ENCODE measurements at places on chromosomes 2 and 18.

- no peak for DNase-seq
Measured at GRCh38 chr2:227397562-227397961, 9.8 kb upstream of the SCYGR1 start.

GRCh38 chr2:128473175-128474035 is 154.7 kb upstream of the HS6ST1 start:
- peak; percentile 67 for DNase-seq

DNA sequence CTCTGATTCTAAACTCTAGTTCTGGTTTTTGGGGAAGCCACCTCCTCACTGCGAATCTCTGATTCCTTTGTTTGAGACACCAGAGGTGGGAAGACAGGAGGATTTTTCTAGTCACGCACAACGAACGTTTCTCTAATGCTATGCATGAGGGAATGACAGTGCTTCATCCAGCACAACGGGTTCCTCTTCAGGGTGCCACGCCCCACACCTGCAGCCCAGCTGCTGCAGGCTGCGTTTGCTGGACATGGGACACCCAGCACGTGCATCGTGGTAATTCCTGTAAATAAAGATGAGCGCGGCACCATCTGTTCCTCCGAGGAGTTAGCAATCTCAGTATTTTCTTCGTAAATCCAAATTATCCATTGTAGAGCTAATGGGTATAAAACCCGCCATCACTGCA is 37.5 kb upstream of the TPO start:
- no peak for DNase-seq

- DNase-seq: peak; percentile 29
Measured at GRCh38 chr2:138846216-138846821, 66.1 kb upstream of the NXPH2 start.

DNA sequence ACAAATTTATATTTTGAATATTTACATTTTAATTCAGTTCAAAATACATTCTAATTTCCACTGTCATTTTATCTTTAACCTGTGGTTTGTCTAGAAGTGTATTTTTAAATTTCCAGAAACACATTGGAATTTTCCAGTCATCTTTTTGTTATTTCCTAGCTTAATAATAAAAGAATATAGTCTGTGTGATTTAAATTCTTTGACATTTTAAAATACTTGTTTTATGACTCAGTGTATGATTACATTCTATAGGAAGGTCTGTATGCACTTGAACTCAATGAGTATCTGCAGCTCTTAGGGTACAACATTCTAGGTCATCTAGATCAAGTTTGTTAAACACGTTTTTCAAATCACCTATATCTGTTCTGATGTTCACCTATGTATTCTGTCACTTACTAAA is 88.3 kb upstream of the MBOAT2 start:
- DNase-seq: no peak

DNA sequence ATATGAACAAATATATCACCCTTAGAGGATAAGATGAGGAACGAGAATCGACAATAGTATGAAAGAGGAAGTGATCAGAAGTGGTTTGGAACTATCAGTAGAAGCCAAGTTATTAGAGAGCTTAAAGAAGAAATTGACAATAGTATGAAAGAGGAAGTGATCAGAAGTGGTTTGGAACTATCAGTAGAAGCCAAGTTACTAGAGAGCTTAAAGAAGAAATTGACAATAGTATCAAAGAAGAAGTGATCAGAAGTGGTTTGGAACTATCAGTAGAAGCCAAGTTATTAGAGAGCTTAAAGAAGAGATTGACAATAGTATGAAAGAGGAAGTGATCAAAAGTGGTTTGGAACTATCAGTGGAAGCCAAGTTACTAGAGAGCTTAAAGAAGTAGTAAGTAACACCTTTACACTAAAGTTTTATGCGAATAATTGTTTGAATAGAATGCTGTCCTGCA is 175.5 kb downstream of the ZNF407 start:
- no peak for DNase-seq

DNA sequence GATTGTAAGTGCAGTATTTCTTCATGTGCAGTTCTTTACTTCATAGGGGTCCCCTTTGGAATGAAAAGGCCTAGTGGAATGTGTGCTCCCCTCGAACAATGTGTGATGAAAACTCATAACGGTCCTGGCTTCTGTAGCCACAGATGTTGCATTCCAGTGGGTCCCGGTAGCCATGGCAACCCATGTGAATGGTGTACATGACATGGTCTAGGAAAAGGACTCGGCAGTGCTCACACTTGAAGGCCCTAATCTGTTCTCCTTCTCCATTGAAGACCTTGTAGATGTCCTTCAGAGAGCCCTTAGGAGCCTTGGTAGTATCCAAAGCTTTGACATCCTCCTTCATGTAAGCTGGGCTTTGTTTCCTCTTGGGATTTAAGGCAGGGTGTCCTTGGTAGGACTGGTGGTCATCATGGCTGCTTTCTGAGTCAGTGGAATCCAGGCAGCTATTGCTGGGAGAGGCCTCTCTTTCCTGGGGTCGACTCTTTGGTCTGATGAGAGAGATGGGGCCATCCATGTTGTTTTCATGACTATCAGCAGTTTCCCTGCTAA is 144.0 kb downstream of the IKZF2 start:
- DNase-seq: no peak

- no peak for DNase-seq
Measured at GRCh38 chr2:205175831-205176230, 506.5 kb upstream of the NRP2 start.

DNA sequence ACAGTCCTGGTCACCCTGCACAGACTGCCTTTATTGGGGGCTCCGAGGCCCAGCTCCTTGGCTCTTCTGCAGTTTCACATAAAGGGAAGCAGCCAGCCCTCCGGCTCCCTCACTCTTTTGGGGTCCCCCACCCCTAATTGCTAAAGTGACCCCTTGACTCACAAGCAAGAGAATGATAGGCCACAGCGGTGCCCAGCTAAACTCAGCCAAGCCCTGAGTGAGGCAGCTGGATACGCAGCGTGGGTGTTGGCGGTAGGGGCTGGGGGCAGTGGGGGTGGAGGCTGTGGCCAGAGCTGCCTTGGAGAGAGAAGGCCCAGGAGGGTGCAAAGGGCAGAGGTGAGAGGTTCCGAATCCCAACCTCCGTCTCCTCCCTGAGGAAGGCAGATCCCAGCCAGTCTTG is 25.5 kb upstream of the ALPP start:
- DNase-seq: no peak

DNA sequence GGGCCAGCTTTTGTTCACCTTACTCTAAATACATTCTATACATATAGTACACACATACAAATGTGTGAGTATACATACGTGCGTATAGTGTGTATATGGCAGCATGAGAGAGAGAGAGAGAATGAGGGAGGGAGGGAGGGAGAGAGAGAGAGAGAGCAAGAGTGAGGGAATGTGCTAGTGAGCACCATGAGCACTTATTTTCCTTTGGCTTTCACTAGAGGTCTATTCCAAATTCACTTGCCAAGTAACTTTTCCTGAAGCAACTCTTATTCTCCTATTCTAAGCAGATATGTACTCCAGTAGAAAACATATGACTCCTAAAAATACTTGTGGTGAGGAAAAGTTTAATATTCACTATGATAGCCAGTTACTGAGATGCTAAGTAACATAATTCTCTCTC is 85.7 kb downstream of the COBLL1 start:
- no peak for DNase-seq

DNA sequence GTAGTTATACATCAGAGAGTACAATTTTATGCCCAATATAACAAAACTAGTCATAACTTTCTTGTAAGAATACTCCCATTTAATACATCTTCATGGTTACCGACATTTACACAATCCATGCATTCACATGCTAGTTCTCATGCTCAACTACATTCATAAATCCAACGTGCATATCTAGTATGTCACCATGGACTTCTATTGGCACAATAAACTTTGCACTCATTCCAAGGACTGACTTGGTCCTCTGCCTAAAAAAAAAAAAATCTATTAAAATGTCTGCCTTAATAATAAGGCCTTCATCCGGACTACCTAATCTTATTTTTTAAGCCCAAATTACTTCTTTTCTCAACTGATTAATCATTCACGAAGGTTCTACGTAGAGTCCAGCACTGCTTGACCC is 107.8 kb upstream of the PGAP1 start:
- no peak for DNase-seq

DNA sequence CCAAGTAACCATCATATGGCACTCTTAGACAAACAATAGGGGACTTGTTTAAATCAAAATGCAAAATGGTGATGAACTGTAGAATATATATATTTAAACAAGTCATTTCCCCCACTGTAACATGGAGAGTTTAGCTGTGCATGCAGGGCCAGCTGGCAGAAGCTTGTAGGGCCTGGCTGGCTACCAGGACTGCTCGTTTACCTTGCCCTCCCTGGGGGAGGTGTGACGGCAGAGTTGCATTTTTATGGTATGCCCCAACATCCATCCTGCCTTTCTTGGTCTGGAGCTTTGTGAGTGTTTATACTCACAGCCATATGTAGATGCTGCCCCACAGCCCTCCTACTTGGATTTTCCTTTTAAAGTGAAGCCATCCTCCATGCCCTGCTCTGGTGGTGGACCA is 101.7 kb upstream of the ZFP36L2 start:
- DNase-seq: no peak

- DNase-seq: no peak
Measured at GRCh38 chr2:99708231-99708630, 218.4 kb upstream of the REV1 start.

DNA sequence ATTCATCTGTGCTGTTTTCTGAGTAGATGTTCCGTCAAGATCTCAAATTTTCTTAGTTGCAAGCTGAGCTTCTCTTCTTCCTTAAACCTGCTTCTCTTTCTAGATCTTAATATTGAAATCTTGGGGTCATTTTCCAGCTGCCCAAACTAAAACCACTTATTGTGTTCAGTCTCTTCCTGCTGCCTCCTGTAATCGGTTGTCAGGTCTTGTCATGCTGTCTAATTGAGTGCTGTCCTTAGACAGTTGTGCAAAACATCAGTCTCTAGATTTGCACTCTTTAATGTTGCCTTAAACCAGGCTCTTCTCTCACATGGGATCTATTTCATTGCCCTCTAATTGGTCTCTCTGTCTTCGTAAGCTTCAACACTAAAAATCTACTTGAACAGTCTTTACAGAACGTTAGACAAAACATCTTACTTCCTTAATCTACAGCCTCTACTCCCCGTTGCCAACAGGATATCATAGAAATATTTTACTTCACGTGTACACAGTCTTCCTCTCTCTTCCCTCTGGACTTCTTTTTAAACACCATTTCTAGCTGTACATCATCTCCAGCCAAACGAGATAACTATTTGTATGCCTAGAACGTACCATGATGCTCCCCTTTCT is 34.9 kb downstream of the GPD2 start:
- no peak for DNase-seq

- DNase-seq: no peak
Measured at GRCh38 chr2:37779611-37780386, 108.4 kb upstream of the CDC42EP3 start.

DNA sequence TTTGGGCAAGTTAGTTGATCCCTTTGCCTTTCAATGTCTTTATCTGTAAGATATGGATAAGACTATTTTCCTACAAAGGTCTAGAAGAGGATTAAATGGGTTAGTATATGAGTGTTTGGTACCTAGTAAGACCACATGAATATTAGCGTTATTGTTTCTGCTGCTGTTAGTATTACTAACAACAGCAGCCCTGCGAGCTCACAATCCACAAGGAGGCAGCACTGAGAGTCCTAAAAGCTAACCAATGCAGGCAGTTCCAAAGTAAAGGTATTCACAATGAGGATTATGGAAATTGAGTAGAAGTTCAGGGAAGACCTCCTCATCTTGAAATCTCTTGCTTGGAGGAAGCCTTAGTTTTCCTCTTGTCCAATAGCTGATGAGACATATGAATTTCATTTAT is 248.9 kb downstream of the TDRD15 start:
- DNase-seq: no peak

DNA sequence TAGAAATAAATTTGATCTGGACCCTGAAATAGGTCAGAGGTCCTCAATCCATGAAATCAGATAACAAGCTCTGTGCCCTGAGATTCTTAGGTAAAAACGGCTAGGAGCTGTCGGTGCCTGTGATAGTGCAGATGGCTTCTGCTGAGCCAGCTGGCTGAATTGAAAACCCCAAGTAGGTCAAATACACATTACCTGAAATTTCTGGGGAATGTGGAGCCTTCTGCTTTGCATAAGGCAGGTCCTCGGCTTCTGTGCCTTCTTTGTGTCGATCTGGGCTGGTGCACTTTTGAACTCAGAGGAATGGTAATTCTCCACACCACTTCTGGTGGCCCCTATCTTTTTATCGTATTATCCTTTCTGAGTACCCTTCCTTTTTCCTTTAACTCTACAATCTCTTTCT is 66.6 kb downstream of the CNTNAP5 start:
- DNase-seq: no peak

DNA sequence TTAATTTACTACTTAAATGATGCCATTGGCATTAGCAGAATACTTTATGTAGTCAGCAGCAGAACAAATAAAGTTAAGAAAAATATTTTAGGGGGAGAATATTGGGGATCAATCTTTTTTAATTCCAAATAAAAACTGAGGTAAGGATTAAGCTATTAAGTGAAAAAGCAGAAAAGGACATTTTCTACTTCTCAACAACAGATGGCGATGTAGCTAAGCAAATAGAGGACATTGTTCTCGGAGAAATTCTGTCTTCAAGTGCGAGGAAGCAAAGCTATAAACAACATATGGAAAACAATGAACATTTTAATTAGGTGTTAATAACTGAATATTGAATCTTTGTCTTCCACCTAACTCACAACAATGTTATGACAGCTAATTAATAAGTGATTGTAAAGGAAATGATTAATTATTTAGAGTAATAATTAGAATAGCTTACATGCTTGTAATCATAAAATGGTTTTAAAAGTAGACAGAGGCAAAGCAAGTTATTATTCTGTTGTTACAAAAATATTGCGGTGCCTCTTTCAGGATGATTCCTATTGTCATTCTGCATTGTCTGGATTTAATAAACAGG is 32.9 kb upstream of the CCDC93 start:
- peak; percentile 67 for DNase-seq

- DNase-seq: no peak
Measured at GRCh38 chr2:177711483-177712265, 319.1 kb downstream of the AGPS start.

- DNase-seq: no peak
Measured at GRCh38 chr2:45153121-45153520, 143.9 kb upstream of the SIX2 start.

DNA sequence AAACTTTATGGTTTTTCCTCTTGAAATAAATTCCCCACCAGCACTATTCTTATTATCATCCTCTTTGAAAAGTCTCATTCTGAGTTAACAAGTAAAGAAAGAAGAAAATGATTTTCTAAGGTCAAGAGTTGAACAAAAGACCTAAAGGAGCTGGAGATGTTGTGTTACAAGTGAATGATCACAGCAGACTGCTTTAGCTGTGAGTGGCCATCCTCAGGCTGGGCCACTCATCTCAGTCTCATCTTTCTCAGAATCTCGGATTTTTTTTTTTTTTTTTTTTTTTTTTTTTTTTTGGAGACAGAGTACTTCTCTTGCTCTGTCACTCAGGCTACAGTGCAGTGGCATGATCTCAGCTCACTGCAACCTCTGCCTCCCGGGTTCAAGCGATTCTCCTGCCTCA is 133.3 kb downstream of the CDH2 start:
- no peak for DNase-seq

GRCh38 chr2:133655610-133656009 is 87.3 kb upstream of the NCKAP5 start:
- no peak for DNase-seq

- no peak for DNase-seq
Measured at GRCh38 chr2:69659941-69660483, 16.5 kb upstream of the AAK1 start.

Measured in fibroblast of mammary gland (primary cell).